ENCODE measurements at places on chromosomes 12 and 14.

DNA sequence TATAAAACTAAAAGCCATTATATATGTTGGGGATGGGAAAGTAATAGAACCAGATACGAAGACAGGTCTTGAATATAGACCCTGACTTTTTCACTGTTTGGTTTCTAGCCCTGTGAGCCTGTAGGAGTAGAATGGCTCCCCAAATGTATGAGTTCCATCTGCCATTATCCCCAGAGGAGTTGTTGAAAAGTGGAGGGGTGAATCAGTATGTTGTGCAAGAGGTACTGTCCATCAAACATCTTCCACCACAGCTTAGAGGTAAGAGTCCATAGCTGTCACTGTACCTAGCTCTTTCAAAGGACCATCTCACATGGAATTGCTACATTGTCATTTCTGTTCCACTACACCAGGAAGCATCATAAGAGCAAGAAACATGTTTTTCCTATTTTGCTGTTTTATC is 1.1 kb downstream of the NCAPD2 start:
- DNase-seq: no peak

- DNase-seq: no peak
Measured at GRCh38 chr14:55847766-55848165, 267.8 kb downstream of the KTN1 start.

DNA sequence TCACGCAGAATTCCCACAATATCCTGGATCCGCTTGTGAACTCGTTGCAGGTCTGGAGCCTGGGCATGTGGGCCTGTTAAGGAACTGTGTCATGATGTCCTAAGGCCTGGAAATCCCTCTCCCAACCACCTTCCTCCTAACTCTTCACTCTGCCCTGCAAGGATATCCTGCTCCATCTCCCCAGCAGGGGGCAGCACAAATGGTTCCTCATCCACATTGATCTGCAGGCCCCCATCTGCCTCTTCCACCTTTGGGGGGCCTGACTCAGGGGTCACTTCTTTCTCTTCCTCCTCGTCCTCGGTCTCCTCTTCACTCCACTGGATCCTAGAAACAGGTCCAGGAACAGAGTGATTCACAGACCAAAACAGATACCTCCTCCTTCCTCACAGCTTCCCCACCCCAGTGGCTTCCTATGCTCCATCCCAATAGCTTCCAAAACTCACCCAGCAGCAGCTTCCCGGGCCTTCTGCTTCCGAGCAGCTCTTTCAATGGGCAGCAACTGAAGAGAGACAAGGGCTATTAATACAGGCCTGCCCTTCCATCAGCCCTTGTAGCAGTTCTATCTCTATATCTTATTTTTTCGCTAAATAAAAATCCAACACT is 4.5 kb downstream of the NOP2 start:
- DNase-seq: peak; percentile 40

DNA sequence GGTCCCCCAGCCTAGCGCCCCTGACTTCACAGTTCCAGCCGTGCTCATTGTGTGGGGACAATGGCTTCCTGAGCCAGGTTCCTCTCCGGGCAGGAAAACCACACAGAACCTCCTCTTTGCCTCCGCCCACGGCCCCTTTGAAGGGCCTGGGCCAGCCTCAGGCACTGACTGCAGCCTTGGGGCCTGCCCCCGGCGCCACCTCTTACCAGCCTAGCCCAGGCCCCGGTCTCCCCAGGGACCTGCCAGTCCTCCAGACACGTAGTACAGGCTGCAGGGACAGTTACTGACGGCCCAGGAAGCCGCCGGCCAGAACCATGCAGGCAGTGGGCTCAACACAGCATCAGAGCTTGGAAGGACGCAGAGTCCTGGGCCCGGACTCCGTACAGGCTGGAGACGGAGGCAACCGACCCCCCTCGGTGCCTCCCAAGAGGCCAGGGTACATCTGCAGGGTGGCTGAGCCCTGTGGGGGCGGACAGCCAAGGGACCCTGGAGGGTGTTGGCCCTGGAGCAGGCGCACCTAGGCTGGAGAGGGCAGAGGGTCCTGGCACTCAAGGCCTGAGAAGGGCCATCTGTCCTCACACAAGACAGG is 20.9 kb upstream of the NUDT14 start:
- no peak for DNase-seq

DNA sequence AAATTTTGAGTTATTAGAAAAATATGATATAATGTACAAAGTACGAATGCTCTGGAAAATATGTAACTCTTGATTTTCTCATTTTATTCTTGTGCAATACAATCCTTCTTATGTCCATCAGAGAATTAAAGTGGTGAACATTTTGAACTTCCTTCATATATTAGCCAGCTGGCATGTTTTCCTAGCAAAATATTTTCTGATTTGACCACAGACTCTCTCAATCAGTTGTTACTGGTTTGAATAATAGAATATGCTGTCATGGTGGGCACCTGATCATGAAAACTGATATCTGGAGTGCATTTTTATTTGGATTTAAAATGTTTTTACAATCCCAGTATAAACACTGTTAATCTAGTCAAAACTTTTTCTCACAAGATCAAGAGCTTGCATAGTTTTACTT is 24.2 kb downstream of the PARPBP start:
- DNase-seq: no peak

DNA sequence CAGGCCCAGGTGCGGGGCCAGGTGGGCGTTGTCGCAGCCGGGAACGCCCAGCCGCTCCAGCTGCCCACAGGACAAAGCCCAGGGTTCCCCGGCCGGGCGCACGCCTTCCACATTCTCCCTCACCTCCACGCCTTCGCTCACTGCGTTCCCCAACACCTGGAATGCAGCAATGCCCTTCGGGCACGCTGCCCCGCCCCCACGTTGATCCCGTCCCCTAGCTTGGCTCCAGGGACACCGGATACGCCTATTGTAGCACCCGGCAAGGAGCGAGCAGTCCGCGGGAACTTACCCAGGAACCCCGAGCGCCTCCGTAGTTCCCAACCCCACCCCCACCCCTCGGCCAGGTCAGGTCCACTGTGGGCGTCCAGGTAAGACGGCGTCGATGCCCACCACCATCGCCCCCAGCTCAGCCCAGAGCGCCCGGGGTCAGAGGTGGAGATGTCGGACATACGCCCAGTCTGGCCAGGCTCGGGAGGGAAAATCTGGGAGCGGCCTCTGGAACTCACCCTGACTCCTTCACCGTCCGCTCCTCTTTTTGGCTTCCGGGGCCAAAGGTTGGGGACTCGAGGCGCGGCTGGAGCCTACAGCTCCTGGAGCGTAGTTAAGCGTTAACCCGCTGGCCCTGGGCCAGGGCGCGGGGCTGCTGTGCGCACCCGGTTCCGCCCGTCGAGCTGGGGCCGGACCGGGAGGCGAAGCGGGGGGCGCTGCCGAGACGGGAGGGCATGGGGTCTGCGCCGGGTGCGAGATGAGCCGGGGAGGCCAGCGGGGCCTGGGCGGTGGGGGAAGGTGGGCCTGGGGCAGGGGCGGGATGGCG is 594 bp upstream of the CEP170B start:
- no peak for DNase-seq

GRCh38 chr12:1932264-1932777 is 13.9 kb upstream of the CACNA2D4 start:
- DNase-seq: no peak

- DNase-seq: no peak
Measured at GRCh38 chr12:120229487-120230325, 28.8 kb upstream of the RPLP0 start.

GRCh38 chr14:58283730-58284129 is 14.6 kb upstream of the ARID4A start:
- DNase-seq: no peak

DNA sequence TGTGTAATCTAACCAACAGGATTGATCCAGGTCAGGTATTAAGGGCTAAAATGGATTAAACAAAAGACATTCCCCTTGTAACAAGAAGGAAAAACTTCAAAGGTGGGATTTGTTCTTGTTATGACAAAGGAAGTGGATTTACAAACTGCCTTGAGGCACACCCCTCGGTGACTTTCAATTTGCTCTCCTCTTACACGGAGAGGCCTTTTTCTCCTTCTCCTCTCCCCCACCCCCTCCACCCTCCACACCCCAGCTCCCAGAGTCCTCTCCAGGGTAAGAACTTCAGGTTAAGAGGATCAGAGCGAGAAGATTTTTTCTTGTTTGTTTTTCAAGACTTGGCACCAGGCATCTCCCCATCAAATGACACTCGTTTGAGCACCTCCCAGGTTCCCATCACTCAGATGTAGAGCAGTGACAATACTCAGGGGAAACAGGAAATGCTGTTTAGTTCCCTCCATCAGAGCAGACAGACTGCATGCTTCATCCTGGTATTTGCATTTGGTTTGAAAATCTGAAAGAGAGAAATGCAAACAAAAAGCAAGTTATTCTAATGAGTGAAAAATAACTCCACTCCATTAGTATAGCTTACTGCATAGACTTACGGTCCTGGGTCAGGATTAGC is 77.6 kb upstream of the TMEM260 start:
- no peak for DNase-seq

- no peak for DNase-seq
Measured at GRCh38 chr12:77167801-77168200, 102.4 kb upstream of the E2F7 start.

- no peak for DNase-seq
Measured at GRCh38 chr12:50778663-50779590, 15.0 kb downstream of the ATF1 start.

DNA sequence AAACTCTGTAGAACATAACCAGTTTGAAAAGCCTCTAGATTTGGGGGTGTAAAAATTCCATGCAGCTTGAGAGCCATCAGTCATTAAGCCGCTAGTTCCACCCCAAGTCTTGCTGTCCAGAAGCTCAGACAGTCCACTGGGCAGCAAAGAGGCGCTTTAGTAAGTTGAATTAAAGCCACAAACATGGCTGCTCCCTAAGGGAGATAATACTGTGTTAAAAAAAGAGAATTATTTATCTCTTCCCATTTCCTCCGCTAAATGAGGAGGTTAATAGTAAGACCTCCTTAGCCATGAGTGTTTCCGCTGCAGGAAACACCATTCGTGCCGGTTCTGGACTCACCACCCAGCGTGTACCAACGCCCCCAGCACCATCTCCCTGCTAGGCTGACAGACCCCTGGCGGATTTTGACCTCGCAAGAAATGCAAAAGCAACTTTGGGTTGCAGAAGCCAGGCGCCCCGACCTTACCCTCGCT is 536 bp downstream of the TM7SF3 start:
- DNase-seq: no peak

DNA sequence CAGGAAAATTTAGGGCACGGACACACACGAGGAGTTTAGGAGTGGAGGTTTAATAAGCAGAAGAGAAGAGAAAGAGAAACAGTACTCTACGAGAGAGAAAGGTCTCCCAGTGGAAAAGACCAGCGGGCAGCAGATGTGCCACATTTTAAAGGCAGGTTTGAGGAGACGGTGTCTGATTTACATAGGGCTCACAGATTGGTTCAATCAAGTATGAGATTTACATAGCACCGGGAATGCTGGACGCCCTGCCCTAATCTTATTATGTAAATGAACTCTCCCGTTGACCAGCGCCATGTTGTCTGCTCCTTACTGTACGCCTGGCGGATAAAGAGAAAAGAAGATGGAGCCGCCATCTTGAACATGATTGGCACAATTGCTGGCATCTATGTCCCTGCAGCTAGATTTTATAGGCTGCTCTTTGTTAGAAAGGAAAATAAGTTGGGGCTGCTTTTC is 17.9 kb downstream of the NFKBIA start:
- DNase-seq: no peak

- no peak for DNase-seq
Measured at GRCh38 chr14:61696753-61697318, 1.5 kb downstream of the HIF1A start.

GRCh38 chr14:56857216-56857615 is 46.9 kb upstream of the OTX2 start:
- DNase-seq: no peak

Measured in CD4-positive, alpha-beta T cell treated with Interferon gamma for 1 hour (primary cell).